ENCODE measurements at places on chromosomes 7 and 10. TPM values are rescaled to one million over a fixed set of nuclear protein-coding genes. Genes with fewer than 3 reads are reported as not detected.

The AQP1 gene
- total RNA-seq, result 7.6 TPM

The AGAP9 gene
- total RNA-seq, result 1.6 TPM

The KCND2 gene
- 137 TPM for total RNA-seq

The PNLIPRP2 gene
- not detected for total RNA-seq

The SPDYE1 gene
- not detected for total RNA-seq

The UCN3 gene
- total RNA-seq, result not detected

The AKR1C1 gene
- 29.1 TPM for total RNA-seq

The DOCK1 gene
- 39.0 TPM for total RNA-seq

The OR2A1 gene
- not detected for total RNA-seq

The PON1 gene
- 1.2 TPM for total RNA-seq

The USP6NL gene
- total RNA-seq, result 29.8 TPM

The CCAR1 gene
- total RNA-seq, result 35.5 TPM

The SUPV3L1 gene
- 35.1 TPM for total RNA-seq

The CALML3 gene
- total RNA-seq, result 0.69 TPM

The TMEM176B gene
- 5.8 TPM for total RNA-seq

The ZC3HAV1L gene
- total RNA-seq, result 11.5 TPM

The VIM gene
- total RNA-seq, result 259 TPM

The IRF5 gene
- 3.9 TPM for total RNA-seq

The ACBD7 gene
- 54.2 TPM for total RNA-seq

The MINDY3 gene
- total RNA-seq, result 110 TPM

The MOGAT3 gene
- not detected for total RNA-seq

The NPSR1 gene
- total RNA-seq, result 1.8 TPM

The MOSPD3 gene
- total RNA-seq, result 11.3 TPM

The NAT16 gene
- 2.1 TPM for total RNA-seq

The ITPRIP gene
- 3.2 TPM for total RNA-seq

The WASL gene
- 34.6 TPM for total RNA-seq

The ATXN7L1 gene
- 10.8 TPM for total RNA-seq

The SLC16A9 gene
- total RNA-seq, result 16.1 TPM

The MSMB gene
- total RNA-seq, result not detected

The PITX3 gene
- total RNA-seq, result 0.69 TPM

The AMPH gene
- total RNA-seq, result 61.6 TPM

The GIMAP1 gene
- total RNA-seq, result 1.4 TPM

The KCNH2 gene
- total RNA-seq, result 17.8 TPM

The FFAR4 gene
- 1.2 TPM for total RNA-seq

The THSD7A gene
- total RNA-seq, result 30.4 TPM

The NODAL gene
- 3.5 TPM for total RNA-seq

The FGF8 gene
- total RNA-seq, result 0.69 TPM

The NUTM2B gene
- total RNA-seq, result 0.46 TPM

The STARD3NL gene
- total RNA-seq, result 111 TPM

The GJD4 gene
- total RNA-seq, result 0.23 TPM

The TMEM213 gene
- total RNA-seq, result not detected

The TMEM196 gene
- total RNA-seq, result 28.6 TPM

All from diencephalon (tissue), 1 donor.